ENCODE measurements at places on chromosomes 2 and 18. TPM values are rescaled to one million over a fixed set of nuclear protein-coding genes. Genes with fewer than 3 reads are reported as not detected.

DNA sequence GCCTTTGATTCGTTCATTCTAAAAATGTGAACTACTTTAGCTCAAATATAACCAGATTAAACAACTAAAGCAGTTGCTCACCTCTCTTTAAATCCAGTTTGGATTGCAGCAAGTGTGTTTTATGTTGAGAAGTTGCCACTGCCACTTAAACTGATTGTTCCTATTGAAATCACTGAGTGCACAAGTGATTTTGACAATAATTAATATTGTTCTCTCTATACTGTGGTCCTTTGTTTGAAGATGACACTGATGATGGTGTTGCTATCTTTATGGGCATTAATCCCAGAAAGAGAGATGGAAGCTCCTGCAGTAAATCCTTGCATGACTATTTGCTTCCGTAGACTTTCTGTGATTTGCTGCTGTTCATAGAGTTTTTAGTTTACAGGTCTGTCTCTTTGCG is 251.4 kb upstream of the ZEB2 start:
- no peak for DNase-seq

DNA sequence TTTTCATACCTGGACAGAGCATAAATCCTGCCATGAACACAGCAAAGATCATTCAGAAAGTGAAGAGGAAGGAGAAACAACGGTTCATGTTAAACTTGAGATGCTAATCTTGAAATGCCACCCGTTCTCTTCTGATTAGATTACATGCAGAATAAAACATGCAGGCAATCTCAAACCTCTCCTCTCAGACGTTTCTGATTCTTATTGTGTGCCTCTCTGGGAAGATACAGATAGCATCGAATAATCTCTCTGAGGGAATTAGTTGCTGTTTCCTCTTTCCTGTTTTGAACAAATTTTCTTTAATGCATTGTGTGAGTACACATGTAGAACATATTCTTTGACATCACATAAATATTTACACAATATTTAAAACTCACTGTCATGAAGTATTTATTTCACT is 313.4 kb downstream of the PRKCE start:
- DNase-seq = no peak

DNA sequence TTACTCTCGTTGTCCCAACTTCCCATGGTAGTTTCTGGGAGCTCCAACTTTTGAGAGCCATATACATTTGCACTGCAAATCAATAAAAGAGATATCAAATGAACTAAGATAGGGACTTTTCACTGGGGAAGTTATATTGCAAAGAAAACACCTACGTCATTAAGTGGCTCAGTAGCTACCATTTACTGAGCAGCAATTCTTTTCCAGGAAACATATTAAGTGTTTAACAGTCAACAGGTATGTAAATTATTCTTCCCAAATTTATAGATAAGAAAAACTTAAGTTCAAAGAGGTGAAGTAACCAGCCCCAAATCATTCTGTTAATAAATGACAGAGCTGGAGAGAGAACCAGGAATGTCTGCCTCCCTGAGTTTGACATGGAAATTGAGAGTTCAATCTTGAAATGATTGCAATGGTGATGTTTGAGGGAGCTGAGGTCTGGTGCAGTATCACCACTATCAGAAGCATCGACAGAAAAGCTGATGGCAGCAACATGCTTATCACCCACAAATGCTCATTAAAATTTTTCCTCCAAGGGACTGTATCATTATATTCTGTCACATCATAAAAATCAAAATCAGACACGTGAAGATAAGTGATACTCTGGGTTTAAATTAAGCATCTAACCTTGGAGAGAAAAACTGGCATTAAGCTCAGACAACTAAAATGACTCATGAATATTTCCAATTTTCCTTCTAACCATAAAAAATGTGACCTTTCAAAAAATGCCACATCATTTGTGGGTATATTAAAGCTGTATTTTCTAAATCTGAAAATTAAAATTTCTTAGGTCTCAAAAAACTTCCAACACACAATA is 43.4 kb downstream of the GAREM1 start:
- DNase-seq = no peak

DNA sequence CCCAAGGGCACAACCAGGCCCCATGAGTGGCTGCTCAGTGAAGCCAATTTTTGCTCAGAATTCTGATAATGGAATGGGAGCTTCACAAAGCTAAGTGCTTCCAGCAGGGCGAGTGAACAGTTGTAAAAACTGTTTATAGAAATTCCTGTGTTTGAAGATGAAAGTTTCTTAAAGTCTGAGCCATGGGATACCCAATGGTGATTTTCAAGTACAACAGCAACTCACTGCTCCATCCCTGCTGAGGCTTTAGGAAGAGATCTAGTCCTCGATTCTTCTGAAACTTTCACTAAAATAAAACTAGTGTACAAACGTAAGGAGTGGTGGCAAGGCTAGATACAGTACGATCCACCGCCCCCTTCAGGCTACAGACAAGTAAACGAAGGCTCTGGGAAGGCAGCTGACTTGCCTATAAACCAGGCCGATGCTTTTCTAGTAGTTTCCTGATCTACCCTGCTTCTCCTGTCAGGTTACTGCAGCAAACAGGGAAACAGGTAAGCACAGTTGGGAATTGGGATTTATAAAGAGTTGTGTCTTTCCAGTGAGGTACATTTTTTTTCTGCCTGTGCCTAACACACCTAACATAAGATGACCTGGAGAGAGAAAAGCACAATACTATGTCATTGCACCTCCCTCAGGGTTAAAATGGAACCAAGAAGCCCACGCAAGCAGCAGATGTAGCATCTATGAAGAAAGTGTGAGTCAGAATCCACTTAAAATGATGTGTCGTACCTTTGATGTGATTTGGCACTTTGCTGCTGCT is 108.7 kb downstream of the UXS1 start:
- DNase-seq = no peak

DNA sequence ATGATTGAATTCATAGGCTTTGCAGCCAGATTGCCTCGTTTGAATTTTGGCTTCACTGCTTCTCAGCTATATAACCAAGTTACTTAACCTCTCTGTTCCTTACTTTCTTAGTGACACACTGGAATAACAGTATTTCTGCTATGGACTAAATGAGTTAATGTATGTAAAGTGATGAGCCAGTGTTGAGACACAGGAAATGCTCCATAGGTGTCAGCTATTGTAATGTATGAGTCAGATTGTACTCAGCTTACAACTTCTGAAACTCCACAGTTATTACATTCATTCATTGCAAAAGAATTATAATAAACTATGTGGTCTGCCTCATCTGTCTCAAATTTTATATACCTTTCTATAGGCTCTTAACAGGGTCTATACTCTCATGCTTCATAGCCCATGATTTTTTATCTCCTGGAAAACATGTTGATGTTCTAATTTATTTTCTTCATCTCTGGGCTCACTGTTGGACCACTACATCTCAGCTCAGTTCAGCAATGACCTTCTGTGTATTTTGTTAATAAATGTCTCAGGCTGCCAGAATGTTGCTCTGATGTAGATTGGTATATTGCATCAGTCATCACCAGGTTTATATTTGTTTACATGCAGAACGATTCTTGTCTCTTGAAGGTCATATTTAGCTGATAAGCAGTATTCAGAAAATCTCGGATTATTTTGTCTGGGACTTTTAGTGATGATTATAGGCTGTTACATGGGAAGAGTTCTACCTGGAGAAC is 76.2 kb downstream of the MAP3K20 start:
- peak; percentile 80 for DNase-seq

DNA sequence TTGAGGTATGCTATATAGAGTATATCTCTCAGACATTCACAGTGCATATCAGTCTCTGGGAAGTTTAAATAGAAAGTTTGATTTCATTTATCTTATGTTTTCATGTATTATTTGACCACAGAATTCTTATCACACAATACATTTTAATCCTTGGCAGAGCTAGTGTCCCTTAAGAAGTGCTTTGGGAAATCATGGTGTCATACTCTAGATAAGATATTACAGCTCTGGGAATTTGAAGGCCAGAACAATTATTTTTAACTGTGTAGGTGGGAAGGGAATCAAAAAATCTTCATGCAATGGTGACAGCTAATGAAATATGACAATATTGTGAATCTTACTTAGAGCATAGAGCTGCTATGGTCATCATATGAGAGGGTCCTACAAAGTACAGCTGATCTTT is 451.3 kb upstream of the FAM98A start:
- DNase-seq = no peak

- no peak for DNase-seq
Measured at GRCh38 chr2:210480079-210480478, 3.5 kb upstream of the LANCL1 start.

DNA sequence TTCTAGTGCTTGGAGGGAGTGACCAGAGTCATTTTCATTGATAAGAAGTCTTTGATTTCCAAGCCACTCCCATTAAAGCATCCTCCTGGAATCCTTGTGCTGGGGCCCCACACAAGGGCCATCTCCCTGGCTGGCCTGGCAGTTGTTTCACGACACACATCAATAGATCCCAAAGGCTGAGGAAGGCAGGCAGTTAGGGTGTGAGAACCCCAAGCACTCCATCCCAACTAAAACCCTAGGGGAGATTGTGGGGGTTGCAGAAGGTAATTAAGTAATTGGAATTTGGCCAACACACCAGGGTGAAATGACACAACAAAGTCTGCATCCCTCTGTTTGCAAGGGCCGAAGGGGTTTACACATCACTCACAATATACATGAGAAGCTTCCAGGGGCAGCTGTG is 578.1 kb upstream of the SYT4 start:
- no peak for DNase-seq

- DNase-seq = no peak
Measured at GRCh38 chr18:51038110-51038509, 8.1 kb downstream of the SMAD4 start.

DNA sequence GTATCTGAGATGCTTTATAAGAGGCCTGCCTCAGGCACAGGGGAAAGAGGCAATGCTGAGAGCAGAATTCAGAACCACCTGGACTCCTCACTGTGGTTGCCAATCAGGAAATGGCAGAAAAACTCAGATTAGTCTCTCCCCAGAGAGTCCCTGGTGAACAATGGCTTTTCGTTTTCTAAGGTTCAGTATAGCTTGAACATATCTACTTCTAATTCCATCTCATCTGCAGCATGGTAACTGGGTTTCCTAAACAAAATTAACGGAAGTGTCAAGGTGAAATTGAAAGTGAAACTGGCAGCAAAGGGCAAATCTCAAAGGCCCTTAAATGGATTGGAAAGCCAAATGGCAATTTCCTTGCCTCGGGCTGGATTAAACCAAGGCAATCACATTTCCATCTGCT is 480.2 kb upstream of the ACVR2A start:
- no peak for DNase-seq

DNA sequence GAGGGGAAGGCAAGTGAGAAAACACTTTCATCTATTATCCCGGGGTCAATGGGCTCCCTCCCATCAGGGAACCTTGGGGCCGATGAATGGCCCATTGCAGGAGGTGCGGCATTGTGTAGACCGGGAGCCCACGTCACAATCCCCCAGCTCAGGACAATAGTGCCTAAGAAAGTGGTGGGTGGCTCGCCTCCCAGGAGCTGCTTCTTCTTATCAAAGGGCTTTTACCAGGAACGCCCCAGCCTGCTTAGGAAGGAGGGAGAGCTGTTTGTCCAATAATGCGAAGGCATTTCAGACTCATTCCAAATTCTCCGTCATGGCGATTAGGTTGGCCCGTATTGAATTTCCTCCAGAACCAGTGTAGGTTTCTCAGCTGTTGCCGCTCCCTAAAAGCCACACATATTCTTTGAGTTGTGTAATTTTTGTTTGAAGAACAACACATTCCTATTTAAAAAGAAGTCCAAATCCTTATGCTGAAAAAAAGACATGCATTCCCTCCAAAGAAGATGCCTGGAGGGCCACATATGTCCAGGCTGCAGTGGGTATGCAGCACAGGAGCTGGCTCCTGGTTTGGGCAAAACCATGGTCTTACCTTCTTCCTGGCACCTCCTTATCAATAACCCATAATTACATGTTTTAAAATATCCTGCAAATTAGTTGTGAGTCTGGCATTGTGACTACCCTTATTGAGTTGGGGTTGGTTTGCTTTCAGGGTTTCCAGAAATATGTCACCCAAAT is 264.7 kb downstream of the MYCN start:
- DNase-seq = peak; percentile 41

GRCh38 chr2:27973592-27973991 is 83.1 kb downstream of the BABAM2 start:
- no peak for DNase-seq

DNA sequence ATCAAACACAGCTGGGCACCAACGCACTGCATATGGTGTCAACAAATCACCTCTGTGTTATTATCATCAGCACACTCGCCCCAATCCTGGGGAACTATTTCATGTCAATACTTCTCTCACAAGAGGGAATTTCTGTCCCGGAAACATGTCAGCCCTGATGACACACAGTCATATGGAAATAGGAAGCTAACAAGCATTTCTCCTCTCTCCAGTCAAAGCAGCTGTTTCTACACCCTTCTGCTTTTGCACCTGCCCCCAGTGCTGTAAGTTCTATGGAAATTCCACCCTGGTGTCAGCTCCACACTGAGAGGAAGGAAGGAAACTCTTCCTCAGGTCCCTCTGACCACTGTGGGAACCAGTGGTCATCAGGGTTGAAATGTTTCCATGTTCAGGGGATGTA is 447.6 kb upstream of the ID2 start:
- peak; percentile 45 for DNase-seq

GRCh38 chr2:207352978-207353671 is 176.6 kb upstream of the CREB1 start:
- DNase-seq = peak; percentile 12

DNA sequence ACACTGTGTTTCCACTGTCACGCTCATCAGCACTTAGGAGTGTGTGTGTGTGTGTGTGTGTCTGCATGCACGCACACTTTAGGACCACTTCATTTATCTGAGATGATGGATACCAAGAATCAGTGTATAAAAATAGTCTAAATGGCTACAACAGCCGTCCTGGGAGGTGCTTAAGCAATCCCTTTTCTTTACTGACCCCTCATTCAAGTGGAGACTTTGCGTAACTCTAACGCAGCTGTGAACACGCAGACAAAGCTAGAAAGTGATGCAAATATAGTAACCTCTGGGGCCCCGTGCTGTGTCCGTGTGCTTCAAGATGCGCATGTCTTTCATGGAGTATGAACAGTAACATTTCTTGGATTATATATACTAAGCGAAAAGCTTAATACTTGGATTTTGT is 40.4 kb upstream of the RBM44 start:
- DNase-seq = no peak

GRCh38 chr2:33488715-33489540 is 12.5 kb downstream of the RASGRP3 start:
- DNase-seq = no peak

GRCh38 chr2:39893616-39894015 is 114.6 kb upstream of the THUMPD2 start:
- DNase-seq = no peak

Gene CHRND
- 88.9 TPM for polyA plus RNA-seq

Gene MTA3
- polyA plus RNA-seq = 30.6 TPM

Gene OTX1
- not detected for polyA plus RNA-seq

Gene AKAIN1
- not detected for polyA plus RNA-seq

Gene CNDP1
- 0.20 TPM for polyA plus RNA-seq

Gene PLCD4
- 51.4 TPM for polyA plus RNA-seq

All from muscle of back (tissue), 13 donors.